NCI-H2029 treated with DMSO at 0.1 percent for 48 hours (cell line): ENCODE measurements at places on chromosomes 6 and 20.

DNA sequence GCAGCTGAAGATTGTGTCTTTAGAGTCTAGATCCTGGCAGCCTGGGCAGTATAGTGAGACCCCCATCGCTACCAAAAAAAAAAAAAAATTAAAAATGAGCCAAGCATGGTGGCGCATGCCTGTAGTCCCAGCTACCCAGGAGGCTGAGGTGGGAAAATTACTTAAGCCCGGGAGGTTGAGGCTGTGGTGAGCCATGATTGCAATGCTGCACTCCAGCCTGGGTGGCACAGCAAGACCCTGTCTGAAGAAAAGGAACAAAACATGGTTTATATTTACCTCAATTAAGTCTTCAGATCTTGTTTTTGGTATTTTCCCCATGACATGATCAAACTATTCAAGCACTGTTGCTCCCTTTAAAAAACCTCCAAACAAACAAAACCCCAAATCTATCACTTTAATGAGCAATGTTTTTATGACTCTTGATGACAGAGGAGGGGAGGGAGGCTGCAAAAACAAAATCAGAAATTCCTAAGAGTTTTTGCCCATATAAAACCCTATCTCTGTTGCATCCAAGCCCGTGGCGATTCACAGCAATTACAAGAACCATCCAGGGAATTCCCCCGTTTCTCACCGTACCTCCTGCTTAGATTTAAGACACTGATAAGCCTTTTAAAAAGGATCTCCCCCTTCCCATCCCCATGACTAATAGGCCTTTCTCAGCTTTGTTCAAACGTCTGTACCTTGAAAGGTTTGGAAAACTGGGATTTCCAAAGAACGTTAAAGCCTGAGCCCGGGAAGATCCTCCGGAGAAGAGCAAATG lies 259.9 kb downstream of the BMP7 start:
- DNase-seq = no peak

- no peak for DNase-seq
Measured at GRCh38 chr20:58719258-58719657, 26.7 kb downstream of the NPEPL1 start.

DNA sequence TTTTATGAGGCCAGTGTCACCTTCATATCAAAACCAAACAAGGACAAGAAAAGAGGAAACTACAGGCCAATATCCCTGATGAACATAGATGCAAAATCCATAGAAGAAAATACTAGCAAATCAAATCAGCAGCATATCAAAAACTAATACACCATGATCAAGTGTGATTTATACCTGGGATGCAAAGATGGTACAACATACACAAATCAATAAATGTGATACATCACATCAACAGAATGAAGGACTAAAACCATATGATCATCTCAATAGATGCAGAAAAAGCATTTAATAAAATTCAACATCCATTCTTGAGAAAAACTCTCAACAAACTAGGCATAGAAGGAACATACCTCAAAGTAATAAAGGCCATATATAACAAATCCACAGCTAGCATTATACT lies 8.1 kb upstream of the GINM1 start:
- DNase-seq = no peak

- no peak for DNase-seq
Measured at GRCh38 chr6:170453586-170454511, 99.3 kb downstream of the PSMB1 start.

DNA sequence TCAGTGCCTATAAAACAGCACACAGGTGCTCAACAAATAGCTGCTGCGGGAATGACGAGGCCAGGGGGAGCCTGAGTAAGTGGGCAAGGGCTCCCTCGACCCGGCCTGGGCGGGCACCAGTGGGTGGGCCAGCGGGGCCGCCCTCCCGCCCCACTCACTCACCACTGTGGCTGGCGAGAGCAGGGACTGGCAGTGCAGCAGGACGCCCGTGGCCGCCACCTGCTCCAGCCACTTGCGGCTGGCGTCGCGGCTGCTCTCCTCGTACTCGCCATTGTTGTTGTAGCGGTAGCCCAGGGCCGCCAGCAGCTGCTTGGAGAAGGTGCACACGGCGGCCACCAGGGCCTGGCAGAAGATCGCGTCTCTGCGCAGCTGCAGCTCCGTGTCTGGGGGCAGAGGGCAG lies 191.5 kb downstream of the PREX1 start:
- DNase-seq = no peak

- peak; percentile 12 for DNase-seq
Measured at GRCh38 chr20:21074605-21075336, 31.4 kb downstream of the LINC00237 start.

GRCh38 chr6:34065466-34066217 lies 80.2 kb downstream of the GRM4 start:
- peak; percentile 21 for DNase-seq

DNA sequence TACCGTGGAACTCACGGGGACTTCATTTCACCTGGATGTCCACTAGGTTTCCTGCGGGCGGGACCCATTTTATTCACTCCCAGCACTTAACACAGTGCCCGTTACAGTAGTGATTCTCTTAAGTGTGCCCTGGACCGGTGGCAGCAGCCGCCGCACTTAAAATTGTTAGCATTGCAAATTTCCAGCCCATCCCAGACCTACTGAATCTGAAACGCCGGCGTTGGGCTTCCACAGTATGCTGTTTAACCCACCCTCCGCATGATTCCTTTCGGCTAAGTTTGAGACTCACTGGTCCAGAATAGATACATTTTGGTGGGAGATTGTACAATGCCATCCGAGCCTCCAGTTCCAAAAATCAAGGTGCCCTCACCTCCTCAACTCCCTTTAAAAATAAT lies 967 bp downstream of the SMPDL3A start:
- no peak for DNase-seq

- no peak for DNase-seq
Measured at GRCh38 chr20:44587035-44587980, 4.9 kb downstream of the PKIG start.
